ENCODE measurements at places on chromosomes 11 and 22.

GRCh38 chr11:22049276-22049675 is 143.6 kb upstream of the ANO5 start:
- no peak for DNase-seq

GRCh38 chr11:126214441-126214840 is 2.9 kb downstream of the FAM118B start:
- no peak for DNase-seq

GRCh38 chr11:14546672-14547071 is 26.5 kb upstream of the PSMA1 start:
- no peak for DNase-seq

DNA sequence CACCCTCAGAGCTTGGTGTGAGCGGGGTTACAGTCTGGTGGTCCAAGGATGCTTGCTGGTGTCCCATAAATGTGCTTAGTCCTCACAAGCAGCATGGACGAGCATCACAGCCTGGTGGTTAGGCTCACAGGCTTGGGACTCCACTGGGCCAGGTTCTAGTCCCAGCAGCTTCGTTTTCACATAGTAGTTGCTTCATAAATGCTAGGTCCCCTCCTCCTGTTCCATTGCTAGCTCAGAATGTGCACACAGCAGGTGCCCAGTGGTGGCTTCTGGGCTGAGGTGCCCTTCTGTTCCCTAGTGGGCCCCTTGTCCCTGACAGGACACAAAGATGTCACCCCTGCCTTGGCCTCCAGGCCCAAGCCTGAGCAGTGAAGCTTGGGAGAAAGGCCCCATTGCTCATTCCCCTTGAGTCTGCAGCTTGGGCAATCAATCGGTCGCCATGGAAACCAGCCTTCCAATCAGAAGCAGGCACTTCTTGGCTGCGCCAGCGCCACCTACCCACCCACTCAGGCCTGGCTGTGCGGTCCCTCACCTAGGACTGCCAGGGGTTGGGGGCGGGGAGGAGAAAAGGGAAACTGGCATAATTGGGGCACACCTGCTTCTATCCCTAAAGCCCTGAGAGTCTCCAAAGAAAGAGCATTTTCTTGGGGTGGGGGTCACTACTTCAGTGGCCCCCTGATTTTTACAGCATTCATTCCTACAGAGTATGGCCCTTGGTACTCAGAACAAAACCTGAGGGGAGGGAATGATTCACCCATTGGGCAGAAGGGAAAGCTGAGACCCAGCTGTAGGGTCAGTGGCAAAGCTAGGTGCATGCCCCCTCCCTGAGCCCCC is 48.1 kb downstream of the CYTH4 start:
- DNase-seq, result peak; percentile 62

DNA sequence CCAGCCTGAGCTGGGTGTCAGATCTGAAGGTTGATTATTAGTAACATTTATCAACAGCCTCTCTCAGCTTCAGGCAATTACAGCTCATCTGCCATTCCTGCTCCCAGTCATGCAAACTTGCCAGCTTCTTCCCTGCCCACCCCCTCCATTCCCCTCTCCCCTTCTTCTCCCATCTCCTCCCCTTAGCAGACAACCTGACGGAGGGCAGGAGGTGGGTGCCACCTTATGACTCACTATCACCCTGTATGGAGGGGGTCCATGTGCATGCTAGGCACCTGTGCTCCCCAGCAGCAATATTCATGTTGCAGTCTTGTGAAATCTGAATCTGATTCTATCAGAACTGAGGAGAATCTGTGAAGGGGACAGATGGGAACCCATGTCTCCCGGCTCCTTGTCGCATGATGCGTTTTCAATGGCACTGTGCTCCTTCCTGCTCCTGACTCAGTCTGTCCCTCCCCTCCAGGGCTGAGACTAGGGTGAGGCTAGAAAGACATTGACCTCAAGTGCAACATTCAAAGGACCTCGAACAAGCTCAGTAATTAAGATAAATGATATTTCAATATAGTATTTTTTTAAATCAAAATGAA is 46.3 kb upstream of the TUB start:
- DNase-seq, result no peak

- DNase-seq, result no peak
Measured at GRCh38 chr22:25068707-25069106, 116.2 kb downstream of the KIAA1671 start.

DNA sequence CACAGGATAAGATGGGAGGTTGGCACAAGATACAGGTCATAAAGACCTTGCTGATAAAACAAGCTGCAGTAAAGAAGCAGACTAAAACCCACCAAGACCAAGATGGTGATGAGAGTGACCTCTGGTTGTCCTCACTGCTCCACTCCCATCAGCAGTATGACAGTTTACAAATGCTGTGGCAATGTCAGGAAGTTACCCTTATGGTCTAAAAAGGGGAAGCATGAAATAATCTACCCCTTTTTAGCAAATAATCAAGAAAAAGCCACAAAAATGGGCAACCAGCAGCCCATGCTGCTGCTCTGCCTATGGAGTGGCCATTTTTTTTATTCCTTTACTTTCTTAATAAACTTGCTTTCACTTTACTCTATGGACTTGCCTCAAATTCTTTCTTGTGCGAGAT is 8.7 kb upstream of the PIWIL4 start:
- DNase-seq, result no peak

GRCh38 chr11:46210133-46210636 is 67.3 kb upstream of the CREB3L1 start:
- DNase-seq, result no peak

DNA sequence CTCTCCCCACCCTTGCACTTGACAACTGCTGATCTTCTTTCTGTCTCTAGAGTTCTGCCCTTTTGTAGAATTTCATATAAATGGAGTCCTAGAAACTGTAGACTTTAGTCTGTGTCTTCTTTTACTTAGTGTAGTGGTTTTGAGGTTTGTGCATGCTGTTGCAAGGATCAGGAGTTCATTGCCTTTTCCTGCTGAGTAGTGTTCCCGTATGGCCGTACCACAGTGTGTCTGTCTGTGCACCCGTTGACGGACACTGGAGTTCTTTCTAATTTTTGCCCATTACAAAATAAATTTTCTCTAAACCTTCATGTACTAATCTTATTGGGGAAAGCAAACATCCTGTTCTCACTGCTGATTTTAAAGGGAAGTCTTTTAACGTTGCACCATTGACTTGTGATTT is 138.1 kb downstream of the TBC1D22A start:
- DNase-seq, result no peak

- DNase-seq, result no peak
Measured at GRCh38 chr11:32511926-32512325, 71.7 kb upstream of the EIF3M start.

GRCh38 chr22:24285245-24285644 is 14.6 kb downstream of the SPECC1L start:
- DNase-seq, result no peak

GRCh38 chr22:38868886-38869381 is 3.1 kb downstream of the CBX6 start:
- peak; percentile 84 for DNase-seq

DNA sequence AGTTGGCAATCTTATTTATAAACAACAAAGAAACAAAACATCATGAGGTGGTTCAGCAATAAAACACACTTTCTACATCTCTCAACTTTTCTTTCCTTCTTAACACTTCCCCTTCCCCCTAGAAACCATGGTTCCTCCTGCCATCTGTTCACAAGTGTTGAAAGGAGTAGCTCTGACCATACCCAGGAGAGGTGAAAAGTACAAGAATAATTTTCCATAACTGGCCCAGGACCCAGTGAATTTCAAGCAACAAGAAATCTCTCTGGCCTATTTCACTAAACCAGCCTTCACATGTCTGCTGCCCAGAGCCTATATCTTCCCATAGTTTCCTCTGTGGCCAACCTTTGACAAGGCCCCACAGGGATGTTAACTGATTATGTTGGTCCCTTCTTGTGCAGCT is 98.2 kb upstream of the CEP126 start:
- DNase-seq, result no peak

DNA sequence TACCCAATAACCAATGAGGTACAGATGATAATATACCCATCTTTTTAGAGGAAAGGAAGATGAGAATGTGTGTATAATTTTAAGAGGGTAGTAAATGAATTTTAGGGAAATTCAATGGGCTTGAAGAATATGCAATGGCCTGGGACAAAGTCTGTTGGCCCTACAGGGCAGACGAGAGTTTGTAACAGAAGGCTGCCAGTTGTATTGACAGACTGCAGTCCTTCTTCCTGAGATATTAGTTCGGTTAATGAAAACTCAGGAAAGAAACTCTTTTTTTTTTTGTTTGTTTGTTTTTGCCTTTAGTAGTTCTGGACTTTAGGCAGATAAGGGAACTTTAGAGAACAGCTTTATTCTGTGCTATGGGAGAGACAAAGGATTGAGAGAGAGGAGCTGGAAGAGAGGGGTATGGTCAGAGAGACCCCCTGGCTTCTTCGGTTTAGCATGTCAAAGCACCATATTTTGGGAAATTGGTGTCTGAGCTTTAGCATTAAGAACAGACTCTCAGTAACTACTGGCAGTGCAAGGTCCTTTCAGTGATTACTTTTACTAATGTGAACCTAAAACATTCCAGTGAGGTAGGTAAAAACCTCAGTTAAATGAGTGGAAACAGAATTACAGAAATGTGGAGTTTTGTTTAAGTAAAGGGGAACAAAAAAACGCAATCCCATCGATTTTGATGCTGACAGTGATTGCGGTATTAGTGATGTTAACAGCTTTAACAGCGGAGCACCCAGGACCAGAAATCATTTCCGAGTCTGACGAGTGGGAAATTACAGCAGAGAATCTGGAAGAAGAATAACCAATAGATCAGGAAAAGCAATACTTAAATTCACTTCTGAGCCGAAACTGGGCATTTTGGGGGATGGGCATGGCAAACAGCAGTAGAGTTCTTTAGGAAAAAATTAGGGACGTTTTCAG is 644 bp upstream of the NAALAD2 start:
- DNase-seq, result no peak

- DNase-seq, result peak; percentile 83
Measured at GRCh38 chr22:38316364-38317121, 690 bp downstream of the CSNK1E start.
